Activated CD4-positive, alpha-beta T cell treated with anti-CD3 and anti-CD28 coated beads for 24 hours (primary cell): ENCODE measurements at places on chromosomes 4 and X.

DNA sequence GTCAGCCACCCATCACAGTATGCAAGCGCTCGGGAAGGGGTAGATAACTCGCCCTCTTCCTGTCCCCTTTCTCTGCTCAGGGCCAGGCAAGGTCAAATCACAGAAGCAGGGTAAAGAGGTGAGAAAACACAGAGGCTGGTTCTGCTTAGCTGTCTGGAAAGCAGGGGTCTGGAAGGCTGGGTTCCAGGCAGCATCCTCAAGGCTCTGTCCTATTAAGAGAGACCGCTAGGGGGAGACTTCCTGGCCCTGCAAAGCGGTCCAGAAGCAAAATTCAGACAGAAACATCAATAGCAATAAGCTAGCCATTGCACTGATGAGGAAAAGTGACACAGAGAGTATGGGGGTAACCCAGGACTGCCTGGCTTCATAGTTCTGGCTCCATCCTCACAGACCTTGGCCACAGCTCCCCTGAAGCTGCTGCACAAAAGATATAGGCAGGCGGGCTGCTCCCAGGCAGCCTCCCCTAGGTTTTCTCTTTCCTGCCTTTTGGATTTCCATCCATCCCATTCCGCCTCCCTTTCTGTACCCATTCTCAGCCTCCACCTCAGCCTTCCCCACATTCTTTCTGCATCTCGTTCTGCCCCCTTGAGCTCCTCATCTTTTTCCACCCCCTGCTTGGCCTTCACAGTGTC, 308.5 kb downstream of the EVC2 start:
- DNase-seq, result no peak

GRCh38 chrX:108264376-108264775, 172.8 kb downstream of the ATG4A start:
- no peak for DNase-seq

DNA sequence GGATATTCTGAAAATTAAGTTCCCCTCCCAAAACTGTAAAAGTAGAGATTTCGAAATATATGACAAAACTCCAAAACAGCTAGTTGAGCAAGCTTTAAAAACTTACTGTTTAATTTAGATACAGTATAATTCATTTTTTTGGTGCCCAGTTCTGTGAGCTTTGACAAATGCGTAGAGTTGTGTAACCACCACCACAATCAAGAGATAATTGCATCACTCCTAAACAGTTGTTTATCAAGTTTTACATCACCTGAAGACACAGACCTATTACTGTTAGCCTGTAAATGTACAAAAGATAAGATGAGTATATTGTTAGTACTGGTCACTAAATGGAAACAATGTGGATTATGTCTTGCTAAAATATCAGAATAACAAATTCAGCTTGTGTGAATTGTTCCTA, 62.3 kb downstream of the ALG13 start:
- no peak for DNase-seq

DNA sequence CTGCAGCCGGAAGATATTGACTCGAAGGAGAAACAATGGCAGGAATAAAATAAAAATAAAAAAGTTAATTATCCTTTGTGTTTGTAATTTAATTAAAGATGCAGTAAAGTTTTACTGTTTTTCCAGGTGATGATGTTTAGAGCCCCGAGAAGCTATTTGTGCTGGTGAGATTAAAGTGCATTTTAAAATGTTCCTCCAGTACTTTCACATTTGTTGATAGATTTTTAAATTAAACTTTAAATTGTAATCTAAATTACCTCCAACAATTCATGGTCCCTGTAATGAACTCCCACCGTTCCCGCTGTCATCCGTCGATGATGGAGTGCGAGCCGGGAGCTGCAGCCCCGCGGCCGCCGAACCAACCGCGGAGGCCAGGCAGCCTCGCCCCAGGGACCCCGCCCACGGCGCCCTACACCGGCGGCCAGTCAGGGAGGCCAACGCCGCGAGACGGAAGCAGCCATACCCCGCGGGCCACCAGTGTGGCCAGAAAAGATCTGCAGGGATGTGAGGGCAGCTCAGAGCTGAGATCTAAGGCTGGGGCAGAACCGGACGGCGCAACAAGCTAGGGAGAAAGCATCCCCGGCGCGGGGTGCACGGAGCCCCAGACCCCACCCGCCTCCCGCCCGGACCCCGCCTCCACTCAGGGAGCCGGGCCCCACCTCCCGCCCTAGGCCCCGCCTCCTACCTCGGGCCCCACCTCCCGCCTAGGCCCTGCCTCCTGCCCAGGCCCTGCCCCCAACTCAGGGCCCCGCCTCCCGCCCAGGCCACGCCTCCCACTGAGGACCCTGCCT, 104.0 kb downstream of the FAM53A start:
- DNase-seq, result peak; percentile 82

DNA sequence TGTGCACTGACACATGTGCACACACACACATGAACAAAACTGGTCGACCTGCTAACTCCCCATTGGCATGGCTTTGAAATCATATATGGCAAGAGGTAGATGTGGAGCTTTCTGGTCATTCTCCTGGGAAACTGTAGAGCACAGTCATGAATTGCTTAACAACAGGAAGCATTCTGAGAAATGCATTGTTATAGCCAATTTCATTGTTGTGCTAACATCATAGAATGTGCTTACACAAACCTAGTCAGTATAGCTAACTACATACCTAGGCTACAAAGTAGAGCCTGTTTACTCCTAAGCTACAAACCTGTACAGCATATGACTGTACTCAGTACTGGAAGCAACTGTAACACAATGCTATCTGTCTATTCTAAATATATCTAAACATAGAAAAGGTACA, 134.2 kb upstream of the SH3RF1 start:
- DNase-seq, result no peak

DNA sequence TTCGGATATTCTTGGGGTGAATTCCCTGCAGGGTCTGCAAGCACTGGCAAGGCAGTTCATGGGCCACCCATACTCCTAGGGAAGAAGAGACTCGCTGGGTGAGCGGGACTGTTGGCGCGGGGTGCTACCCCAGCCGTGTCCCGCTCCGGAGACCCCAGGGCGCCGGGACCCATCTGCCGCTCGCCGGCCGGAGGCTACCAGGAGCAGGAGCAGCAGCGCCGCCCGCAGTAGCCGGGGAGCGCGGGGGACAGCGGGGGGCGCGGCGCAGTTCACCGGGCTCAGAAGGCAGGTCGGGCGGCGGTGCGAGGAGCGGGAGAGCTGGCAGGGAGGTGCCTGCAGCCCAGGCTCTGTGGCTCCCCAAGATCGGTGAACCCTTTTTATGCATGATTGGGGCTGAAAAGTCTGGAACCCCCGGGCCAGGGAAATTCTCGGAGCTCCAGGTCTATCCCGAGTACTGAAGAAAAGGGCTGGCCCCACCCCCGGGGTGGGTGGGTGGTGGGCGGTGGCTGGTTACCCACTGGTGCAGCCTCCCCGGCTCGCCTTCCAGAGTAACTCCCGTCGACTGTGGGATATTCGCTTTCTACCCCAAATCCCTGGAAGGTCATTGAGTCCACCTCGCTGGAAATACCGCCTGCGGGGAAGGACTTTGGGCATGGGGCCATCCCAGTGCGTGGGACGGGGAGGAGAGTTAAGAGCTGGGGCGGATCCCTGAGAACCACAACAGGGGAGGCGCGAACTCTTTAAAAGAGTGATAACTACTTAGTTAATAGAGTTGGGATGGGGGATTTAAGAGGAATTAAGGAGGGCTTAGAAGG, 37.6 kb downstream of the PF4 start:
- DNase-seq, result no peak

DNA sequence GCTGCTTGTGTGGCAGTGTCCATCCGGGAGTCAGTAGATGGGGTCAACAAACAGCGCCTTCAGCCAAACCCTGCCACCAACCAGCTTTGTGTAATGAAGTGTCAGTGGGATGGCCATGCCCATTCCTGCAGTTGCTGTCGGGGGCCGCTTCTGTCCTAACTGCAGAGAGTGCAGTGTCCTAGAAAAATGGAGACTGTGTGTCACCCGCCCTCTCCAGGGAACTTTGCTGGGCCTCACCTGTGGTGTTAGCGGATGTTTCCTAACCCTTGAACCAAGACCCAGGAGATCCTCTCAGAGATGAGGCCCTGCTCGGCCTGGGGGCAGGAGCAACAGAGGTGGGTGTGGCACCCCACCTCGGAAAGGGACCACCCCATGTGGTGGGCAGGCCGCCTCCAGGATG, 35.3 kb upstream of the HGFAC start:
- no peak for DNase-seq

GRCh38 chr4:41061482-41062185, 152.7 kb downstream of the APBB2 start:
- DNase-seq, result no peak

GRCh38 chr4:31051565-31051964, 331.4 kb downstream of the PCDH7 start:
- no peak for DNase-seq

DNA sequence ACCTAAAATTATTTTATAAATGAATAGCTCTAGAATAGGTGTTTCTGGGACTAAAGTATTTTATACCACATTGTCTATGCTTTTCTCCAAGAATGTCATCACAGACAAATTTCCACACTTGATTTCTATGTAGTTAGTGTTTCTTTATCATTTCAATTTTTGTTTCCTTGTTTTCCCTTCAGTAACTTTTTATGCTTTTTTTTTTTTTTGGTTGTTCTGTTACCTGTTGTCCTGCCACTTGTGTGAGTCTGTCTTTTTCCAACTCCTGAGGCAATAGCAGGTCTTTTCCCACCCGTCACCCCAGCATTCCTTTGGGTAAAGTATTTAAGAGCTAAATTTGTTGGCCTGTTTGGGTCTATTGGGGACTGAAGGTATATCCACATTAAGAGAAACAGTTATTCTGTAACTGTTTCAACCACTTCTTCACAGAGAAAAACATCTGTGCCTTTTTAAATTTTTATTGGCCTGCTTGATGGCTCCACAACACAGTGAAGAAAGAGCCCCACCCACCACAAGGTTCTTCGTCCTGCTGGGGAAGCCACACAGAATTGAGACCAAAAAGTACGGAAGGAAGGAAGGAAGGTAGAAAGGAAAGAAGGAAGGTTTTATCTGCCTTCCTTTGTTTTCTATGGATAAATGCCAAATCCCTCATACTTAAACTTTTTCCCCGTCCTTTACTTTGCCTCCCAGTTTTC, 17.7 kb upstream of the GPC3 start:
- no peak for DNase-seq

GRCh38 chr4:164880489-164881262, 3.7 kb downstream of the APELA start:
- DNase-seq, result no peak

GRCh38 chr4:105603158-105603557, 50.7 kb downstream of the ARHGEF38 start:
- no peak for DNase-seq

DNA sequence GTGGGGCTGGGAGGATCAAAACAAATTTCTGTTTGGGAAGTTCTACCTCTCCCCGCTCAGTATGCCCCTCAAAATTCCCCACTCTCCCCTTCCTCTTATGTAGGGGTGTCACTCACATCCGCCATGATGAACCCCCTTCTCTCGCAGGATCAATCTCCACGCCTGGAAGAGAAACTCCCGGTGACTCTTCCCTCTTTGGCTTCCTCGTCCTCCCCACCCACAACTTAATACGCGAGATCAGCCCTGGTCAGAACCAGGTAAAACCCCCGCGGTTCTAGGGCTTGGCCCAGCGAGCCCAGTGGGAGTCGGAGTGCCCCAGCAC, 427 bp downstream of the LAMTOR3 start:
- no peak for DNase-seq

DNA sequence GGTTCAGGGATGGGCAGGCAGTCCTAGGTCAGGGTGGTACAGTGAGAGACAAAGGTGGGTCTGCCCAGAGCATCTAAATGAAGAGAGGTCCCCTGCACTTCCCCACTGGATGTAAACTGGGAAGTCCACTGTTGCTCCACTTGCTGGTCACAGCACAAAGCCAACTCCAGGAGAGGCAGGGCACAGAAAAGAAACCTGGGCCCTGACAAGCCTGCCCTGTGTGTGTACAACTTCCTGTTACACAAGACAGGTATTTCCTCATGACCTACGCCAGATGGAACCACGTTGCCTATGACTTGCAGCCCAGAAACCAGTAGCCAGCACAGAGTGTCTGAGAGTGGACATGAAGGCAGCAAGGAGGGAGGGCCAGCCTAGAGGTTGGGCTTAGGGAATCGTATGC, 161.8 kb downstream of the SH3KBP1 start:
- DNase-seq, result no peak

- no peak for DNase-seq
These were observed 155.6 kb upstream of the PITX2 start for GRCh38 chr4:110778521-110778920.

- no peak for DNase-seq
These were observed 129.1 kb upstream of the LDB2 start for GRCh38 chr4:17027495-17027894.

GRCh38 chrX:30906726-30907125, 17.7 kb upstream of the TAB3 start:
- DNase-seq, result no peak

- no peak for DNase-seq
These were observed 98.0 kb downstream of the PAPSS1 start for GRCh38 chr4:107622006-107622405.

GRCh38 chr4:78876568-78877320, 62.5 kb downstream of the PAQR3 start:
- no peak for DNase-seq

DNA sequence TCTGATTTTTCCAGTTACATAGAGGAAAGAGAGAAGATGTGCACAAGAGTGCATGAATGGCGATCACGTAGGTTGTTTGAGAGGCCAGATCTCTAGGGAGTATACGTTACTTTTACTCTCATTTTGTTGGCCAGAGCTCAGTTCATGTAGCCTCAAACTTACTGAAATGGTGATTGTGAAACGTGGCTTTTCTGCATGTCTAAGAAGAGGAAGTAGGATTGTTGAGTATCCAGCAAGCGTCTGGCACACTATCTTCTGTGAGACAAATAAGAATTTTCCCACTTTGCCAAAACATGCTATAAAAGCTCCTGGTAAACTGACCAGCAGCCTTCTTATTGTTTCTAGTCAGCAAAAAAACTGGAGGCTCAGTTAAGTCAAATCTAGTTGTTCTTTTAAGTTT, 264.5 kb upstream of the EMCN start:
- no peak for DNase-seq

GRCh38 chr4:8129785-8130184, 28.8 kb downstream of the ABLIM2 start:
- DNase-seq, result no peak
